Pulmonary artery endothelial cell (primary cell): ENCODE measurements at places on chromosomes 4 and X. TPM values are rescaled to one million over a fixed set of nuclear protein-coding genes. Genes with fewer than 3 reads are reported as not detected.

PARM1 gene
- 0.04 and 0.07 TPM in 2 replicates for total RNA-seq

DCAF8L2 gene
- total RNA-seq = 0.40 TPM in 1 of 2 replicates, not detected in the other

VCX3A gene
- total RNA-seq = not detected in 2 replicates

TRIM75 gene
- total RNA-seq = not detected in 2 replicates

XG gene
- 0.60 and 1.5 TPM in 2 replicates for total RNA-seq

ACE2 gene
- 0.07 TPM in 1 of 2 replicates, not detected in the other for total RNA-seq

IL9R gene
- total RNA-seq = 0.07 TPM in 1 of 2 replicates, not detected in the other

EXOC1 gene
- total RNA-seq = 50.2 and 55.4 TPM in 2 replicates

UBL4A gene
- 47.5 and 56.1 TPM in 2 replicates for total RNA-seq

STAG2 gene
- 87.6 and 112 TPM in 2 replicates for total RNA-seq

NAP1L2 gene
- 0.73 and 2.4 TPM in 2 replicates for total RNA-seq

NXT2 gene
- 6.4 and 6.5 TPM in 2 replicates for total RNA-seq

TMPRSS11D gene
- total RNA-seq = not detected in 2 replicates

GYG2 gene
- 0.07 TPM in 1 of 2 replicates, not detected in the other for total RNA-seq

AMBN gene
- total RNA-seq = not detected in 2 replicates

UGT8 gene
- total RNA-seq = not detected in 2 replicates

KCTD8 gene
- total RNA-seq = under 0.01 and 0.28 TPM in 2 replicates

ASB5 gene
- total RNA-seq = not detected in 2 replicates

ZC4H2 gene
- 4.6 and 5.5 TPM in 2 replicates for total RNA-seq

IL2 gene
- not detected in 2 replicates for total RNA-seq

UCP1 gene
- total RNA-seq = not detected in 2 replicates

FGB gene
- not detected in 2 replicates for total RNA-seq
